ENCODE measurements at places on chromosomes 16 and 17.

GRCh38 chr17:64273006-64273405 is 9.9 kb upstream of the TEX2 start:
- H3K36me3 ChIP-seq: no peaks in the 10 kb centered on the region
- DNase-seq: no peak
- H3K27ac ChIP-seq: no peak overlapping the region
- H3K27me3 ChIP-seq: peaks cover 3% of the 10 kb centered on the region
- H3K4me3 ChIP-seq: no peak overlapping the region

DNA sequence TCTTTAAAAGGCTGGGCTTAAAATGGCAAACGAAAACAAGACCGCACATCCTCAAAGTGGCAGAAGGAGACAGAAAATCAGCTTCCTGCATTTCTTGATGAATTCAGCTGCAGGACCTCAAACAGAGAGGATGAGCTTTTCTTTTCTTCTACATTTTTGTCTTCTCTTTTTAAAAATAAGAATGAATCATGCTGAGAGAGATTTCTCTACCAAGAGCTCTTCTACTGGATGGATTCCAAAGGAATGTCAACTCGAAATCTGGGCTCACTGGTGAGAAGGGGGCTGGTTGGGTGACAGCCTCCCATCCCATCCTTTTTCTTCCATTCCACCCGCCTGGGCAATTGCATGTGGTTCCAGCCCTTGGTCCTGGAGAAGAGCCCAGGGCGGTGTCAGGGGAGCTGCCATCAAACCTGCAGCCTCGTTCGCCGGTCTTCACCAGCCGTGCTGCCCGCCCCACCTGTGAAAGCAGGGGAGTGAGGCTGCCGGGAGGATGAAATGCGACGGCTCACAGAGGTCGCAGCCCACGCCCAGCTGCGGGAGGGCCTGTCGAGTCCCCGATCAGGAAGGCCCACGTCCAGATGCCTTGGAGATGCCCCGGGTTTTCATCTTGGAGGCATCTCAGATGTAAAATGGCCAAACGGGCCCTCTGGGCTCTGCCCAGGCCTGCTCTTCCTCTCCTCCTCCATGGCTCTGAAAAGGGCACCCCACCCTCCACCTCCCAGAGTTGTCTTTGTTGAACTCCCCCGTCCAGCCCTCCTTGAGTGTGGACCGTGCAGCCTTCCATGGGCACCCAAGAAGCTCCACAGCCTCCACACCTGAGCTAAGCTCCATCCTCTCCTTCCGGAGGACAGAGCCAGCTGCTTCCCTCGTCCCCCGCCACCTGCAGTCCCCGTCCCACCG is 121.9 kb downstream of the FOXL1 start:
- H3K27me3 ChIP-seq: no peaks in the 10 kb centered on the region
- H3K4me1 ChIP-seq: no peaks in the 10 kb centered on the region
- H3K27ac ChIP-seq: no peak overlapping the region
- H3K36me3 ChIP-seq: no peaks in the 10 kb centered on the region
- DNase-seq: no peak

DNA sequence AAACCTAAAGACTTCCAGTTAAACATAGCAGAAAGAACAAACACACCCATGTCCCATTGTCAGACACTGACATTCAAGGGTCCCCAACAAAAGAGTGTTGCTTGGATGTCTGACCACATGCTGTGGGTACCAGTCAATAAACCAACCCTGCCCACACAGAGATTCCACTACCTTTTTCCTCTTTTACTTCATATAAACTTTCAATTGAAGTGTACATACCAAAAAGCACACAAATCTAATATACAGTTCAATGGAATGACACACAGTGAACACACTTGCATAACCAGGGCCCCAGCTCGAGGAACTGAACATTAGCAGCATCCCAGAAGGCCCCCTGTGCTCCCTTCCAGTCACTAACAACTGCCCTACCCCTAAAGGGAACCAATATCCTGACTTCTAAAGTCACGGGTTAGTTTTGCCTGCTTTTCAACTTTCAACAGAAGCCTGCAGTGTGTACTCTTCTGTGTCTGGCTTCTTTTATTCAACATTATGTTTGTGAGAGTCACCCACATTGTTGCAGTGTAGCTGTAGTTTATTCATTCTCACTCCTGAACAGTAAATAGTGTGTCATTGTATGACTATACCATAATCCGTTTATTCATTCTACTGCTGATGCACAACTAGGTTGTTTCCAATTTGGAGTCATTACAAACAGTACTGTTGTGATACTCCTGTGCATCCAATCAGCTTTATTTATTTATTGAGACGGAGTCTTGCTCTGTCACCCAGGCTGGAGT is 18.0 kb downstream of the CFDP1 start:
- H3K4me3 ChIP-seq: no peak overlapping the region
- no peak for DNase-seq

GRCh38 chr17:5595831-5596230 is 11.5 kb upstream of the NLRP1 start:
- H3K27me3 ChIP-seq: no peaks in the 10 kb centered on the region
- DNase-seq: no peak
- no peak overlapping the region for H3K27ac ChIP-seq
- no peak overlapping the region for H3K4me3 ChIP-seq

DNA sequence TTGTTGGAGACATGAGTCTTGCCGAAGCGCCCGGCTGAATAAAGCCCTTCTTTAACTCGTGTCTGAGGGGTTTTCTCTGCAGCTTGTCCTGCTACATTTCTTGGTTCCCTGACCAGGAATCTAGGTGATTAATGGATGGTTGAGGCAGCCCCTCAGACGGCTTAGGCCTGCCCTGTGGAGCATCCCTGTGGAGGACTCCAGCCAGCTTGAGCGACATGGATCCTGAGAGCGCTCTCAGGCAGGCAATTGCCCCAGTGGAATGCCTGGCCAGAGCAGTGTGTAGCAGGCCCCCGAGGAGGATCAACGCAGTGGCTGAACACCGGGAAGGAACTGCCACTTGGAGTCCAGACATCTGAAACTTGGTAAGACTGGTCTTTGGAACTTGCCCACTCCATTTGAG is 17.3 kb upstream of the ENDOV start:
- H3K36me3 ChIP-seq: peaks cover 26% of the 10 kb centered on the region
- H3K27ac ChIP-seq: no peak overlapping the region
- no peaks in the 10 kb centered on the region for H3K27me3 ChIP-seq
- no peak for DNase-seq

DNA sequence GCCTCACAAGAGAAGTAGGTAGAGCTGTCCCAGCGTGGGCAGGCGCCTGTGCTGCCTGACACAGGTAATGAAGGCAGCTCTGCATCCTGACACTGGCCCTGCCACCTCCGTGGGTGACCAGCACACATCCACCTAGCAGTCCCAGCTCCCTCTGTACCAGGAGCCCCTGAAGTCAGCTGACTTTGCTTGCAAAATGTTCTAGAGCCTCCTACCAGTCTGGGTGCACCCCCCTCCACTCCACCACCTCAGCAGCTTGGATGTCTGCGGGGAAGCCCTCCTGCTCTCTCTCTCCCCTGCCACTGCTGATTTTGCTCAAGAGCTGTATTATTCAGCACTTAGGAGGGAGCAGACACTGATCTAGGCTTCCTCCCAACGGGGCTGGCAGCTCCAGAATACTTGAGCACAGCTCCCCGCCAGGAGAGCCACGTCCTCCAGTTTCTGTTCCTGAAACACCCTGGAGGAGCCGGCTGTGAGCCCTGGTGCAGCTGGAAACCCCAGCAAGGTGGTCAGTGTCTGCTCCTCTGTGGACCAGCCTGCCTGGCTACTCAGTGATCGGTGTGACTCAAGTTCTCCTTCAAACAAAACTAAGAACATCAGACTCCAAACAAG is 1.0 kb downstream of the RNF166 start:
- H3K4me1 ChIP-seq: no peaks in the 10 kb centered on the region
- peaks cover 36% of the 10 kb centered on the region for H3K36me3 ChIP-seq
- no peaks in the 10 kb centered on the region for H3K27me3 ChIP-seq
- H3K4me3 ChIP-seq: peak overlapping the region; percentile 100
- DNase-seq: no peak

- no peaks in the 10 kb centered on the region for H3K36me3 ChIP-seq
- H3K27ac ChIP-seq: no peak overlapping the region
- DNase-seq: no peak
- H3K4me1 ChIP-seq: peaks cover 10% of the 10 kb centered on the region
- H3K27me3 ChIP-seq: no peaks in the 10 kb centered on the region
- no peak overlapping the region for H3K4me3 ChIP-seq
Observed at GRCh38 chr16:67188323-67188722, 1.6 kb downstream of the EXOC3L1 start.

- no peak overlapping the region for H3K27ac ChIP-seq
- no peaks in the 10 kb centered on the region for H3K36me3 ChIP-seq
- H3K27me3 ChIP-seq: no peaks in the 10 kb centered on the region
- no peak overlapping the region for H3K4me3 ChIP-seq
- DNase-seq: no peak
Observed at GRCh38 chr17:28076144-28076543, 33.7 kb downstream of the NLK start.

- peak; percentile 41 for DNase-seq
- H3K27ac ChIP-seq: no peak overlapping the region
- H3K27me3 ChIP-seq: no peaks in the 10 kb centered on the region
- no peaks in the 10 kb centered on the region for H3K4me1 ChIP-seq
Observed at GRCh38 chr17:10226930-10227695, 28.7 kb upstream of the GAS7 start.

- H3K27ac ChIP-seq: no peak overlapping the region
- no peak for DNase-seq
- H3K36me3 ChIP-seq: peaks cover 35% of the 10 kb centered on the region
- no peak overlapping the region for H3K4me3 ChIP-seq
Observed at GRCh38 chr17:80248894-80249710, 11.6 kb upstream of the RNF213 start.

DNA sequence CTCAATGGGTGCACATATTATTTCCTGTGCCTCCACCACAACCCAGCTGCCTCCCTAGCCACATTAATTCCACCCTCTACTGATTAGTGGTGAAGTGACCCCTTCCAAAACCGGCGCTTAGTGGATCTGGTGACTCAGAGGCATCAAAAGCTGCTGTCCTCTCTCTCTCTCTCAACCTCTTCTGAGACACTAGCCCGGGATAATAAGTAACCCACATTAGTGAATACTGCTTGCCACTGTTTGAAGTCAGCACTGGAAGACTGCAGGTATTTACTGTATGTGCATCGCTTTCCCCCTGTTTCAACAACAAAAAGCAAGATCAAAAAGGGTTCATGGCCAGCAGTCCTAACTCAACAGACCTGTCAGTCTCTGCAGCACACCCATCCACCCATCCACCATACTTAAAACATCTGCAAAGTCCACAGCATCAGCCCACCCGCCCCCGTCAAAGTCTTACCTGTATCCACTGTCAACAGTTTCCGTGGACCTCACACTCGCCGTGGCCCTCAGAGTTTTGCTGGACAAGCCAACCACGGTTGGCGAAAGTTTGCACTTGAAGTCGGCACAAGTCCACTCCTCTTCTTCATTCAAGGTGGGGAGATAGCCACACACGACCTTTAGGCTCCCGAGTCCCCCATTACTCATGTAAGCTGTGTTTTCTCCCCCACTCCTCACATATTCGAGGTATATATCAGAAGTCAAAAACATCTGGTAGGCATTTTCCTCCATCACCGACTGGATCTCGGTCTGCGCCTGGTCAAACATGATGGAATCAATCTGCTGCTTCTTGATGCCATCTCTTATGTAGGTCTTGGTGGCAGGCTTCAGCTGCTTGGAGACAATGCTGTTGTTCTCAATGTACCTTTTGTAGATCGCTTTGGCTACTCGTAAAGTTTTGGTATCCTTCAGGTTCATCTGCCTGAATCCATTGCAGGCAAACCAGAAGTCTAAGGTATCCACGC is 3.8 kb downstream of the AXIN2 start:
- DNase-seq: no peak
- H3K4me3 ChIP-seq: no peak overlapping the region
- no peaks in the 10 kb centered on the region for H3K27me3 ChIP-seq
- no peaks in the 10 kb centered on the region for H3K36me3 ChIP-seq
- peaks cover 11% of the 10 kb centered on the region for H3K4me1 ChIP-seq
- peak overlapping the region; percentile 4 for H3K27ac ChIP-seq

- H3K4me1 ChIP-seq: peaks cover 10% of the 10 kb centered on the region
- no peak for DNase-seq
- peak overlapping the region; percentile 15 for H3K27ac ChIP-seq
- H3K36me3 ChIP-seq: no peaks in the 10 kb centered on the region
- no peaks in the 10 kb centered on the region for H3K27me3 ChIP-seq
- no peak overlapping the region for H3K4me3 ChIP-seq
Observed at GRCh38 chr16:15053904-15054303, 2.0 kb downstream of the NTAN1 start.

DNA sequence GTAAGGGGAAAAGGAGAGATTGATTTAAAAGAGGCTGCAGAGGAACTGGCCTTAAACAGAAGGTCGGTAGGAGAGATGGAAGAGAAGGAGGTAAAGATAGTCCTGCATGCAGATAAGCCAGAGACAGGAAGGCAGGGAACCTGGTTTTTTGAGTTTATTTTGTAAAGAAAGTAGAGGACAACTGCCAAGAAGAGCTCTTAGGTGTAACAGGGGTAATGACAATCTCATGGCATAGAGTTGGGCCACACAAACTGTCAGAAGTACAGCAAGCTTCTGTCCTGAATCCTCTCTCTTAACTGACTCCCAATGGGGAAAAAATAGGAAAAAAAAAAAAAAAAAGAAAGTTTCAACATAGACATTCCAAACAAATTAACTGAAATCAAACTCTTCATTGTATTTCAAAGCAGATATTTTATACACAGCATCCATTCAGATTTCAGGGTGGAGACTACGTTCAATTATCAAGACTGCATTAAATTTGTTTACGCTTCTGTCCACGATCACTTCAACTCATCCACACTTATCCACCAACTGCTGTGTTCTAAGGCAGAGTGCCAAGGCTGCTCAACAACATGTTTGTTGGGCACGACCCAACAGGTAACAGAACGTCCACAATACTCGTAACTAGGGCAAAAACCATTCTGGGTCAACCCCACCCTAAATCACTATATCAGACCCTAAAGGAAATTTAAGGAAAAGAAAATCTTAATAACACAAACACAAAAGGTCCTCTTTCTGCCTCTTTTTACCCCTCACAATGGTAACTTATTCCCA is 34.9 kb downstream of the USP31 start:
- H3K4me1 ChIP-seq: peaks cover 10% of the 10 kb centered on the region
- no peaks in the 10 kb centered on the region for H3K36me3 ChIP-seq
- H3K27ac ChIP-seq: no peak overlapping the region
- H3K27me3 ChIP-seq: no peaks in the 10 kb centered on the region
- no peak overlapping the region for H3K4me3 ChIP-seq

- DNase-seq: no peak
- peaks cover 44% of the 10 kb centered on the region for H3K36me3 ChIP-seq
- no peak overlapping the region for H3K27ac ChIP-seq
- peaks cover 37% of the 10 kb centered on the region for H3K4me1 ChIP-seq
- no peaks in the 10 kb centered on the region for H3K27me3 ChIP-seq
Observed at GRCh38 chr17:75777296-75777922, 7.2 kb upstream of the UNK start.

- H3K27me3 ChIP-seq: no peaks in the 10 kb centered on the region
- no peak for DNase-seq
- no peak overlapping the region for H3K27ac ChIP-seq
Observed at GRCh38 chr17:57727630-57728175, 17.4 kb downstream of the CCDC182 start.

- H3K4me3 ChIP-seq: no peak overlapping the region
- no peaks in the 10 kb centered on the region for H3K36me3 ChIP-seq
- no peak for DNase-seq
- H3K27me3 ChIP-seq: peaks cover 11% of the 10 kb centered on the region
- no peaks in the 10 kb centered on the region for H3K4me1 ChIP-seq
- H3K27ac ChIP-seq: no peak overlapping the region
Observed at GRCh38 chr16:48106446-48106845, 49.3 kb downstream of the ABCC12 start.

GRCh38 chr17:7579001-7579833 is at the start of gene CD68:
Gene CD68 (plus strand): TSS chr17:7579638. CDS start chr17:7579678, 40 bp downstream.
- peak within 1 kb of the TSS; percentile 44 for H3K4me3 ChIP-seq
- DNase-seq: peak; percentile 89
- H3K36me3 ChIP-seq: peaks cover 44% of the 10 kb centered on the region
- no peaks in the 10 kb centered on the region for H3K27me3 ChIP-seq

All from tibial artery (tissue), 4 donors.